Activated CD4-positive, alpha-beta memory T cell treated with anti-CD3 and anti-CD28 coated beads, Interleukin-2, amount 10 ng/mL, durations not matched to agents 7 days and 5 days (primary cell): ENCODE measurements at places on chromosomes 3 and 15. TPM values are rescaled to one million over a fixed set of nuclear protein-coding genes. Genes with fewer than 3 reads are reported as not detected.

Gene HIGD2B
- total RNA-seq, result not detected

Gene OR5H15
- total RNA-seq, result not detected

Gene DUOX2
- total RNA-seq, result not detected

Gene TRIM42
- not detected for total RNA-seq

Gene BSN
- 0.03 TPM for total RNA-seq

Gene CLDN11
- total RNA-seq, result not detected

Gene TMOD2
- total RNA-seq, result 6.2 TPM

Gene ARL6
- total RNA-seq, result 5.1 TPM

Gene CHRFAM7A
- total RNA-seq, result 0.91 TPM

Gene USP13
- total RNA-seq, result 9.4 TPM

Gene OGG1
- total RNA-seq, result 29.5 TPM

Gene MAP6D1
- not detected for total RNA-seq

Gene OCA2
- total RNA-seq, result not detected

Gene TLR9
- 0.55 TPM for total RNA-seq

Gene HYAL3
- total RNA-seq, result 13.2 TPM

Gene ARHGEF26
- 0.13 TPM for total RNA-seq

Gene FAM162A
- total RNA-seq, result 77.5 TPM

Gene PCSK6
- 0.53 TPM for total RNA-seq

Gene C2CD4A
- total RNA-seq, result 0.23 TPM

Gene LMOD3
- total RNA-seq, result not detected

Gene WDR49
- total RNA-seq, result not detected

Gene AP3B2
- not detected for total RNA-seq

Gene ACSBG1
- total RNA-seq, result not detected

Gene CD47
- 153 TPM for total RNA-seq

Gene EPHA6
- not detected for total RNA-seq
